ENCODE measurements at places on chromosomes 7 and 10.

GRCh38 chr10:29807163-29807806 lies 172.5 kb upstream of the SVIL start:
- DNase-seq = no peak

DNA sequence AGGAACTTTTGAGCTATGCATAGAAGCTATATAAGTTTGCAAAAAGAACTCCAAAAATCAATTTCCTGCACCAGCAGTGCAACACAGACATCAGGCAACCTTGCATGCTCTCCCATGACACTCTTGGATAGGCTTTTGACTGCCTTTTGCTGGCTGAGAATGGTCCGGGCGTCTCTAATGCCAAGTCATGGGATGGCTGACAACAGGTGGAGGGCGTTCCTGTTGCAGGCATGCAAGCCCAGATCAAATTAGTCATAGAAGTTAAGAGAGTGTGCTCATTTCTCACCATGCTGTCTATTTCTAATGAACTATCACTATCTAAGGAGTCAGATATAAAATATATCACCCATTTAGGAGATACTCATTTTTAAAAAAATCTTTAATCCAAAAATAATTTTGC lies 8.4 kb downstream of the PLCE1 start:
- no peak for DNase-seq

- DNase-seq = no peak
These were observed 35.7 kb upstream of the DYNC1I1 start for GRCh38 chr7:95736635-95737034.

- DNase-seq = no peak
These were observed 92.4 kb downstream of the GLI3 start for GRCh38 chr7:42144604-42145003.

DNA sequence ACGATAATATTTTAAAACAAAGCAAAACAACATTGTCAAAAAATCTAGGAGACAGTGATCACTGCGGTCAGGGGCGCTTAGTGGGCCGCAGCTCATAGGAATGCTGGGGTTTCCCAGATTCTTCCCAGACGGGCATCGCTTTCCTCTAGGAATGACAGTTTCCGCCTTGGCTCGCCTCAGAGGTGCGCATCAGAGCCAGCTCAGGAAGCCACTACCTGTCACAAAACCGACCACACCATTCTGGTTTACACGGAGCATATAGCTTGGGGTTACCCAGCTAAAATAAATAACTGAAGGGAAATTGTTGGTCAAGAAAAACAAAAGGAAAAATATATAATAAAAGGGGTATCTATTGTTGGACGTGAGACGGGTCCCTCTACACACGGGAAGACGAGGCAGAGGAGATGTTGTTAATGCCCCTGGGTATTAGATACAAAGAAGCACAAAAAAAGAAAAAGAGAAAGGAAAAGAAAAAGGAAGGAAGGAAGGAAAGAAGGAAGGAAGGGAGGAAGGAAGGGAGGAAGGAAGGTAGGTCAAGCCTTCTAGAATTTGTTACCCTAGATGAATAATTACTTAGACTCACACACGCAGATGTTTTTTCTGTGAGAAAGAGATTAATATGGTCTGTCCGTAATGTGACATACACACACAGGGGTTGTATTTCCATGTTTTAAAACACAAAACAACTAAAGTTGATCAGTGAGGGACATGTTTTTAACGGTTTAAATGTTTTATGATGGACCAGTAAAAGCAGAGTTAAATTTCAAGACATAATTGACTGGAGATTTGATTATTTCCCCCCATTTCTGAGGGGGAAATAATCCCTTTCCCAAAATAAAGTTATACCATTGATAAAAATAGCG lies 292.4 kb upstream of the NFE2L3 start:
- peak; percentile 3 for DNase-seq

GRCh38 chr7:47817917-47818316 lies 130.3 kb downstream of the PKD1L1 start:
- no peak for DNase-seq

- DNase-seq = no peak
These were observed 179.5 kb upstream of the ITGB1 start for GRCh38 chr10:33137356-33138005.

DNA sequence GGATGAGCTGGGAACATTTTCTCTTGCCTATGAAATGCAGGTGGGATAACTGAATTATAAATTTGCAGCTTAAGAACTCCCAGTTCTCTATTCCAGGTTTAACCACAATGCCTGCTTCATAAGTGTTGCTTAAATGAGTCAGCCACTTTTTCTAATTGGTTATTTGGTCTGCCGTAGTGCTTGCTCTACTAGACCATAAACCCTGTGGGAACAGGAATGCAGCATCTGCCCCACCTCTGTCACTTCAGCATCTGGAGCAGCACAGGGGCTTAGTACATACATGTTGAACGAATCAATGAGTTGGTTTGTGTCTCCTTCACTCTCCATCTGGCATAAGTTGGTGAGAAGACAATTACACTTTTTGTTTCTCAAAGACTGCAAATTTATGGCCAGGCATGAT lies 95.2 kb upstream of the PTER start:
- no peak for DNase-seq

GRCh38 chr10:60376221-60377041 lies 13.2 kb downstream of the ANK3 start:
- no peak for DNase-seq

DNA sequence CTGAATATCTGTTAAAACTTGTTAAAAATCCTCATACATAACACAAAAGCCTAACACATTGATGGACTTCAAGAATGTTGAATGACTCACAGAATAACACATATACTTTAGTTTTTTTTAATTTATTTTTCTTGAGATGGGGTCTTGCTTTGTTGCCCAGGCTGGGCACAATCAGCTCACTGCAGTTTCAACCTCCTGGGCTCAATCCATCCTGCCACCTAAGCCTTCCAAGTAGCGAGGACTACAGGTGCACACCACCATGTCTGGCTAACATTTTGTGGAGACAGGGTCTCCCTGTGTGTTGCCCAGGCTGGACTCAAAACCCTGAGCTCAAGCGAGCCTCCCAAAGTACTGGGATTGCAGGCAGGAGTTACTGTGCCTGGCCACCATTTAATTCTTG lies 28.1 kb downstream of the SUV39H2 start:
- no peak for DNase-seq

- DNase-seq = no peak
These were observed 74.0 kb downstream of the DOCK4 start for GRCh38 chr7:112132051-112132694.

DNA sequence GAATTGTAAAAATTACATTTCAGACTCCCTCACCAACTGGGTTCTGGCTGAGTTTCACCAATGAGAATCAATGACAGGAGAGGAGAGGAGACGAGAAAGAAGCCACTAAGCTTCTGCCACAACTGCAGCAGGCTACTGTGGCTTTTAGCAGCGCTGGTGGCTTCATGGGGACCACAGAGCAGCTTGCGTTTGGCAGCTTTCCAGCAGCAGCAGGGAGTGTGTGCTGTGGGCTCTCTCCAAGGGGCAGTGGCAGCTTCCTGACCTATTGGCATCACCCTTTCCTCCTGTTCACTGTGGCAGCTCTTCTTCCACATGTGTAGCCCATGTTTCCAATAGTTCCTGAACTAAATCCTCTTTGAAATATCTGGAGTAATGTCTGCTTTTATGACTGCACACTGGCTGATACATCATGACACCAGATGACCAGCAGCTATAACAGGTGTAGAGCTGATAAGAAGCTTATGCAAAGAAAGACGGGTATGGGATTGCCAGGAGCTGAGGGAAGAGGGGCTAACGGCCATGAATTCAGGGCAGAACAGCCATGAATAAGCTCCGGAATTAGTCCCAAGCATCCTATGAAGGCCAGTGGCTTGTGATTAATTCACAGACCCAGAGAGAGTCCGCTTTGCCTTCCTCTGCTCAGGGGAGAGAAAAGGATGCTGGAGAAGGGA lies 46.8 kb downstream of the KCNH2 start:
- DNase-seq = no peak
